ENCODE measurements at places on chromosomes 3 and 15.

GRCh38 chr3:16665282-16665741, 60.1 kb upstream of the DAZL start:
- DNase-seq = no peak

DNA sequence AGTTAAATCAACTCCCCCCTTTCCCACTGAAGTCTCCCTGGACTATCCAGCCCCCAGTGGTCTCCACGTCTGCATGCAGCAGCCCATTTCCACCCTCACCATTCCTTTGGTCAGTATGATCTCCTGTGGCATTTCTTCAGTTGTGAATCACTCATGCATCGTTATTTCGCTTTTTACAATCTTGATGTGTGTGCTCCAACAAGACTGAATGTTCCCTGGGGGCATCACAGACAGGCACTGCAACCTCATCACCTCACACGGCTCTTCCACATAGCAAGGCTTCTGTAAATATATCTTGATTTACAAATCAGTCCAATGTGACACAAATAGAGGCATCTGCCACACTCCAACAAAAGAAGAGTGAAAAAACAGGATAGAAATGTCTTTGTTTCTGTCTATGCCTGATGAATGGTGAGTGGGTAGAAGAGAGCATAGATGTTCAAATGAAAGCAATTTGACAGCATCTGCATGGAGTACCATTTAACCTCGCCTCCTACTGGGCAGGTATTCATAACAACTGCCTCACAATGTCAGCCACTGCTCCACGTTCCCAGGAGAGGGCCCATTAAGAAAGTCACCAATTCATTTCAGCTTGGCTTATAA, 5.2 kb downstream of the HEG1 start:
- DNase-seq = no peak

DNA sequence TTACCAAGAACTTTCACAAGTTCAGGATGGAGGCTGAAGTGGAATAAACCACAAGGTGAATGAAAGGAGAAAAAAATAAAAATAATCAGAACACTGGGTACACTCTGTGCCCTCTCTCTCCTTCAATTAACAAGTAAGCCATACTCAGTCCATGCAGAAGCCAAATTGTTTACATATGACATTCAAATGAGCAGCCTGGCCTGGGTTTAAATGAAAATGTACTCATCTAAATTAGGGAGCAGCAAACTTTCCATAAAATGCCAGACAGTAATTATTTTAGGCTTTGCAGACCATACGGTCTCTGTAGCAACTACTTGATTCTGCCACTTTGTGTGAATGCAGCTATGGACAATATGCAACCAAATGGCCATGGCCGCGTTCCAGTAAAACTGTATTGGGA, 376.6 kb downstream of the MAGI1 start:
- no peak for DNase-seq

DNA sequence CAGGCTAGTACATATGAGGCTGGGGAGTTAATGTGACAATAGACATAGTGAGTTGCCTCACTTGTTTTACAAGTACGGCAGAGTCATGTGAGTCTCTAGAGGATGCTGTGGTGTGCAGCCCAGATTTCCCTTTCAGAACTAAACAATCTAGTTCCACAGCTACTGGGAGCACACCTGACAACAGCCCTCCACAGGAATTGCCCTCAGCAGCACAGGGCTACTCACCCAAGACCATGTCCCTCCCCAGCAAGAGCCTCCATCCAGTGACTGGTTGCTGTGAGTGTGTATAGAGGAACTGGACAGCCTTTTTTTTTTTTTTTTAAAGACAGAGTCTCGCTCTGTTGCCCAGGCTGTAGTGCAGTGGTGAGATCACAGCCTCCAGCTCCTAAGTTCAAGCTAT, 40.2 kb upstream of the UBE2E2 start:
- no peak for DNase-seq

DNA sequence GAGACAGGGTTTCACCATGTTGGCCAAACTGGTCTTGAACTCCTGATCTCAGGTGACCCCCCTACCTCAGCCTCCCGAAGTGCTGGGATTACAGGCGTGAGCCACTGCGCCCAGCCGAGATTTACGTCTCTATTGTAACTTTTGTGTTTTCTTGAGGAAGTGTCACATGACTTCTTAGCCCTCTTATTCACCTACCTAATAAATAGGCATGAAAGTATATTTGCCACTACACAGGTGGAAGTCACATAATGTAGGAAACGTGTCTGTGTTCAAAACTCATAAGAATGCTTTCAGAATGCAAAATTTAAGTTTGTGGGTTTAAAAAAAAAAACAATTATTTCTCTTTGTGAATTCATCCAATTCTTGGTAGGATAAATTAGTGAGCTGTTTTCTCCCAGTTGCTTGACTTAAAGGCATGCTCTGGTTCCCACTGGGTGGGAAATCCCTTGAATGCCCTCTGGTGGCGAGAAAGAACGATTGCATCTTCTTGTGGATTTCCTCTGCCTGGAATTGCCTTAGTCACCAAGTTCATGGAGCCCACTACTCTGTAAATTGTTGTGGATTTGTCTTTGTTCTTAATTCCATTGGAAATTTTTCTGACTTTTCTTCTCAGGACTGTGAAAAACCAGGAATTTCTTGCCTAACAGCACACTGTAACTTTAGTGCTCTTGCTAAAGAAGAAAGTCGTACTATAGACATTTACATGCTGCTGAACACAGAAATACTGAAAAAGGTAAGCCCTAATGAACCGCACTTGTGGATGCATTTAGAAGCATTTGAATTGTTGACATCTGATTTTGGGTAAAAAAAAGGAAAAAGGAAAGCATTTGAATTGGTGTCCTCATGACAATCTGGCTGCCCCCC, 82.2 kb upstream of the CTDSPL start:
- no peak for DNase-seq

- no peak for DNase-seq
Observed at GRCh38 chr15:71329041-71329440, 213.8 kb downstream of the THSD4 start.

GRCh38 chr15:72873379-72874233, 90.0 kb upstream of the ADPGK start:
- no peak for DNase-seq

- no peak for DNase-seq
Observed at GRCh38 chr15:85445361-85445760, 65.0 kb downstream of the AKAP13 start.

- peak; percentile 48 for DNase-seq
Observed at GRCh38 chr3:9951962-9952805, at the start of gene PRRT3. PRRT3 (minus strand) TSS chr3:9952408; CDS start chr3:9950115, 2,293 bp downstream.

GRCh38 chr3:35183927-35184675, 455.2 kb upstream of the ARPP21 start:
- DNase-seq = no peak
